Astrocyte of the spinal cord (primary cell): ENCODE measurements at places on chromosomes 11 and 22.

- no peak for DNase-seq
These were observed 6.4 kb downstream of the POLDIP3 start for GRCh38 chr22:42608136-42608822.

GRCh38 chr11:17547932-17548331 is 873 bp downstream of the OTOG start:
- DNase-seq, result no peak

DNA sequence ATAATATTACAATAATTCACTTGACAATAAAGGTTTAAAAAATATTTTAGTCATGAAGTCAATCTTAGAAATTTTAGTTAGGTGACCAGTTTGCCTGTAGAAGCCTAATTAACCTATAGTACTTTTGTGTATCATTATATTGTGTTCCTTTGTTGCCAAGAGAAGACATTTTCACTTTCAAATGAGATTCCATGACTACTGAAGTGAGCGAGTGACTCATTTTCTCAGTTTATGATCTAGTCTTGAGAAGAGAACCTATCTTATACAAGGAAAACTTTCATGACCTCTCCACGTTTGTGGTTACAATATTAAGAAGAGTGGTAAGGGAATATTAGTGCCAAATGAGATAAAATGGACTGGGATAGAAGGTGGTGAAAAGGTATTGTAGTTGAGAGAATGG is 423.9 kb upstream of the CHORDC1 start:
- no peak for DNase-seq

- DNase-seq, result no peak
These were observed 67.2 kb upstream of the RCN1 start for GRCh38 chr11:32023370-32024305.

GRCh38 chr22:49934891-49935557 is 16.6 kb downstream of the CRELD2 start:
- peak; percentile 40 for DNase-seq

DNA sequence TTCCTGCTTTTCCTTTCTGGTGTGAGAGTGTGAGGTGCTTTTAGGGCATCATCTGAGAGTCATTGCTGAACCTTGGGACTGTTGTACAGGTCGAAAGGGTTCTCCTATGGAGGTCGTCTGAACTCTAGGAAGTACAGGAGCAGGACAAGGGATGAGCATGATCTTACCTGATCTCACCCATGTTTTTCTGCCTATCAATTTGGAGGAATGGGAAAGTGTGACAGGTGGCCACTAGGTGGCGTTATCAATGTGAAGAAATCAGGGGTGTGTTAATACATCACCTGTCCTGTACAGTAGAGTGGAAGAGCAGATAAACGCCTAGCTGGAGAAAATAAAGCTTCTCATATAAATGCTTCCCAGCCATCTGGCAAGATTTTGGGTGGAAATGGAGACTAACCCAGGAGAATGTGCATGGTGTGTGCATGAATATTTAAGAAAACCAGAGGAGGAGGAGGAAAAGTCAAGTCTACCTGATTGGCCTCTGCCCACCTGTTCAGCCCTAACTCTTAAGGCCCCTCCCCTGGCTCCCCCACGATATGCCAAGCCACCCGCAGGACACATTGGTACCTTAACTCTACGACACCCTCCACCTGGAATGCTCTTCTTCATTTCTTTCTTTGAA is 72.0 kb upstream of the NARS2 start:
- DNase-seq, result peak; percentile 49

- DNase-seq, result no peak
These were observed 67.5 kb upstream of the MS4A8 start for GRCh38 chr11:60631944-60632343.

DNA sequence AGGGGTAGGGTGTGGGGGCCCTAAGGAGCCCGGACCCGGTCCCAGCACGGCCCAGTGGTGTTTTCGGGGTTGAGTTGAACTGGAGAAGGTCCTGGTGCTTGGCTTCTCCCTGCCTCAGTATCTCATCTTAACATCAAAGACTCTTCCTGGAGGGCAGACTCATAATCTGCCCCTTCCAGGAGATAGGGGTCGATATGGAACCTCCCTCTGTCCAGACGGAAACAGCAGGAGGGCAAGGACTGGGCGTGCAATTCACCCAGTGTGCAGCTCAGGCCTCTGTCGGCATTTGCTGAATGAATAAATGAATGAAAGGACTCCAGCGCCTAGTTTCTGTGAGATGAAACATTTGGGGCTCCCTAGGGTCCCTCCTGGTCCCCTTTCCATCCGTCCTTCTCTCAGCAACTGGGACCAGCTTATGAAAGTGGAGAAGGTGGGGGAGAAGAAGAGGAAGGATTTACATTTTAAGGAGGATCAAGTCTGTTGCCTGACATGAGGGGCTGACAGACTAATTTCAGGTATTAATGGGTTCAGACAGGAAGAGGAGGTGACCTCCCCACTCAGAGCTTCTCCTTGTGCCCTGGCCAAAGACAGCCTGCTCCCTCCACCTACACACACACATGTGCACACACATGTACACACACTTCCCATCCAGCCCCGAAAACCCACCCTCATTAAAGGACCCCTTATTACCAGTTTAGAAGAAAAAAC is 1.1 kb upstream of the SHISA8 start:
- no peak for DNase-seq

DNA sequence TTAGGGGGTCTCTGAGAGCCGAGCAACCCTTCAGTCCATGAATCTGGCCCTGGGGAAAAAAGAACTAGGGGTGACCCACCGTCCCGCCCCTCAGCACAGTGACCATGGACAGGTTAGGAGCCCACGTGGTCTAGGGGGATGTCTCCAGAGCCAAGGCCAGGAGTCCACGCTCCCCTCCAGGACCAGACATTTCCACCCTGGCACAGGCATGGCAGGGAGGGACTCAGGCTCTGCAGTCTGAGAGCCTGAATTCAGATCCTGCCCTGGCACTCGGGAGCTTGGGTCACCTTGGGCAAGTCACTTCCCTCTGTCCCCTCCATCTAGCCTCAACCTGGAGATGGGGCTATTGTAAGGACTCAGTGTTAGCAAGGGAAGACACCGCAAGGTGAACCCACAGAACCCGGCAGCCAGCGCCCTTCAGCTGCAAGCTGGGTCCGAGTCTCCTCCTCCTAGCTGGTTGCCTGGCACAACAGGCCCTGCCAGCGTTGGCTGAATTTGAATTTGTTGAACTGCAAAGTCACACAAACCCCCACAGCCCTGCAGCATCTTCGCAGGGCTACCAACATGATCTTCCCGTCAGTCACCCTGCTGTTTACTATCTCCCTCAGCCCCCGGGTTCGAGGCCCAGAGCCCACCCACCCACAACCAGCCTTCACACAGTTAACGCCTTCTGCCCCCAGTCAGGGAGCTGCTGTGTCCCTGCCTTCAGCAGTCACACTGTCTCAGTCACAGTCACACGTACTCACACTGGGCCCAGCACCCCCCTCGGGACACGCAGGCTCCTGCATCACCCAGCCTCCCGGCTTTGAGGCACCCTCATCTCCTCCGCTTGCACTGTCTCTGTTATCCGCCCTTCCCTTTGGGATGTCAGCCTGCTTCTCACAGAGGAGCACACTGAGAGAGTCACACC is 603 bp upstream of the PDGFB start:
- no peak for DNase-seq

DNA sequence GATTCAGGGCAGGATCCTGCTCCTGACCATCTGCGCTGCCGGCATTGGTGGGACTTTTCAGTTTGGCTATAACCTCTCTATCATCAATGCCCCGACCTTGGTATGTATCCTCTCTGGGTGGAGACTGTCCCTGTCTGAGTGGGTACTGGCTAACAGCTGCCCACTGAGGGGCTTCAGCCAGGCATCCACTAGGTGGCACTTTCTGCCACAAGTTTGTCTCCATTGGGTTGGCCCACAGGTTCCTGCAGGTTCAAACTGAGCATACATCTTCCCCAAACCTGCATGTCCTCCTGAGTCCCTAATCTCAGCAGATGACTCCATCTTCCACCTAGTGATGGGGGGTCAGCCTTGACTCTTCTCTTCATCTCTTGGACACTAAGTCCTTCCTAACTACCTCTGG is 4.4 kb downstream of the SLC2A11 start:
- DNase-seq, result peak; percentile 39

GRCh38 chr11:12518606-12519385 is 141.4 kb downstream of the PARVA start:
- DNase-seq, result no peak

GRCh38 chr11:27614092-27614491 is 86.2 kb downstream of the BDNF start:
- DNase-seq, result no peak

- no peak for DNase-seq
These were observed 15.0 kb downstream of the LRRC32 start for GRCh38 chr11:76655501-76656049.

GRCh38 chr22:48099671-48100070 is 1337.2 kb downstream of the TBC1D22A start:
- DNase-seq, result no peak

DNA sequence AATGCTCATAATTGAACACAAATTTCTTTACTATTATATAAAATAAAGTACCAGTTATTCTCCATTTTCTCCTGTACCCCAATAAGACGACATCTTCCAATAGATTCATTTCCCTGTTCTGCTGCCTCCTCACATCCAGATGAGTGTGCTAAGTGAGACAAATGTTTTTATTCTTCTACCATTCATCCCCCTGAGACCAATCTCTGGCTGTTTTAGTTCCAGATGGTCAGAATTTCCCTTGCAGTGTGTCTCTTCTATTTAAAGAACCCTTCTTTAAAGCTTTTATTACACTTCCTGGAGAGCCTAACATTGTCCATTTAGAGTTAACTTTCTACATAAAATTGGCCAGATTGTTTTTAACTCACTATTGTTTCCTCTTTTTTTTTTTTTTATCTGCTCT is 41.2 kb upstream of the GLYATL1 start:
- DNase-seq, result peak; percentile 9

GRCh38 chr11:110501428-110501827 is 71.7 kb downstream of the FDX1 start:
- DNase-seq, result no peak

- DNase-seq, result no peak
These were observed 30.0 kb upstream of the WNT11 start for GRCh38 chr11:76236092-76236999.

DNA sequence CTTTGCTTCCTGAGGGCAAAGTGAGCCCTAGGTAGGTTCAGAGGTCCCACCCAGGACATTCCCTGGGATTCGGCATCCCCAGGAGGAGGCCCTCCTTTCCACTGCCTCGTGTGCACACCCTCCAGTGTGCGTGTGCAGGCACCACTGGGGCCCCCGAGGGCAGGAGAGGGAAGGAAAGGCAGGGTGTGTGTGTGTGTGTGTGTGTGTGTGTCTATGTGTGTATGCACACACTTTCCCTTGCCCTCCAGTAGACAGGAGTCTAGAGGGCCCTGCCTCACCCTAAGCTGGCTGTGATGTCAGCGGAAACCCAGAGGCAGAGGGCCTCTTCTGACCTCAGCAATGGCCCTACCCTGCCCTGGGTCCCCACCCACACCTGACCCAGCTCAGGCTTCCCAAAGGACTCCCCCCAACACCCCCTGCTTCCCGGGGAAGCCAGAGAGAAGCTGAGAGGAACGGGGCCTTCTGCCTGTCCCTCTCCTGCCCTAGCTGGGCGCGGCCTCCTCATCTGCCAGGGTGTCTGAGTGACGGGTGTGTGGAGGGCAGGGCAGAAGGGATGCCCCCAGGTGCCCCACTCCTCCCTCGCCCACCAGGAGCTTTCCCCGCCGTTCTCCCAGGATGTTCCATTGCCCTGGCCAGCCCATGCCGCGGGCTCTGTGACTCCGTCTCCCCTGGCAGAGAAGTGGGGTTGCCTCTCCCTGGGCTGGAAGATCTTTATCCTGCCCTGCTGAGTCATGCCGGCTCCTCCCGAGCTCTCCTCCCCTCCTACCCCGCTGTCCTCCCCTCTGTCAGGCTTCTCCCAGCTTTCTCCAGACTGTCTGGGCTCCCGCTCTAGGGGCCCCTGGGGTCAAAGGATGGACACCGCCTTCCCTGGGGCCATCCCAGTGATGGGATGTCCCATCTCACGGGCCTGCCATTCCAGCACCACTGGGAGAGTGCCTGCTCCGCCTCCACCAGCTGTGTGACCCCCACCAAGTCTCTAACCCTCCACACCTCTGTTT is 6.0 kb upstream of the CLCF1 start:
- no peak for DNase-seq

- no peak for DNase-seq
These were observed 82.1 kb downstream of the CADM1 start for GRCh38 chr11:115421992-115422689.

GRCh38 chr22:41862530-41863266 is 29.8 kb downstream of the SREBF2 start:
- DNase-seq, result no peak

DNA sequence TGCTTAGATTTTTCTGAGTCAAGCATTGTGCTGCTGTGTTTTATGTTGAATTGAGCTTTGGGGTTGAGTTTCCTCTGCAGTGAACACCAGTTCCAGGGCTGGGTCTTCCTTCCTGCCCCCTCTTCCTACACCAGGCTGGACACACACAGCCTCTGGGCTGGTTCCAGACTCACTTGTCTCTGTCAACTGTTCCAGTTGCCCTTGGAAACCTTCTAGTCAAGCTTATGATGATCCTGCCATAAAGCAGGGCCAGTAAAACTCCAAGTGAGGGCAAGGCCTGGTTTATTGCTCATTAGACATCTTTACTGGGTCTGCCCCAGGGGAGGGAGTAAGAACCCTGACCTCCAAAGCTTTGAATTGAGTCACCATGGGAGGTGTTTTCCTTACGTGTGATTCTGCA is 61.1 kb downstream of the KIAA1671 start:
- no peak for DNase-seq

GRCh38 chr11:3006505-3007260 is 14.6 kb upstream of the NAP1L4 start:
- no peak for DNase-seq
